ENCODE measurements at places on chromosomes 3 and 15.
A peak's percentile ranks its signal among the peaks of the same experiment; 100 is the strongest.

DNA sequence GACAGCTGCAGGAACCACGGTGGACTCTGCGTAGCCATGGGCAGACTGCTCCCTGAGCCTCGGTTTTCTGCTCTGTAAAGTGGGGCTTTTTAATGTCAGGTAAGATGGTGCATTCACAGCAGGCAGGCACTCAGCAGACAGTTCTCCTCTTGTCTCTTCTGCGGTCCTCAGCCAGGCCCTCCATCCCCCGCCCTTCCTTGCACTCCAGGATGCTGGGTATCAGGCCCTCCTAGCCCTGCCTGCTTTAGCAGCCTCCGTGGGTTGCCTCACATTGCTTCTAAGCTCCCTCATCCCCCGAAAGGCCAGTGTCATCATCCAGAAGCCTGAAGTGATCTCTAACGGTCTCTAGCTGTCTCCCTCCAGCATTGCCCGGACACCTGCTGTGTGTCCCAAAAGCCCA is 115.7 kb downstream of the WNT7A start:
- DNase-seq, result no peak

GRCh38 chr15:77506311-77507142 is 85.8 kb downstream of the HMG20A start:
- DNase-seq, result no peak

DNA sequence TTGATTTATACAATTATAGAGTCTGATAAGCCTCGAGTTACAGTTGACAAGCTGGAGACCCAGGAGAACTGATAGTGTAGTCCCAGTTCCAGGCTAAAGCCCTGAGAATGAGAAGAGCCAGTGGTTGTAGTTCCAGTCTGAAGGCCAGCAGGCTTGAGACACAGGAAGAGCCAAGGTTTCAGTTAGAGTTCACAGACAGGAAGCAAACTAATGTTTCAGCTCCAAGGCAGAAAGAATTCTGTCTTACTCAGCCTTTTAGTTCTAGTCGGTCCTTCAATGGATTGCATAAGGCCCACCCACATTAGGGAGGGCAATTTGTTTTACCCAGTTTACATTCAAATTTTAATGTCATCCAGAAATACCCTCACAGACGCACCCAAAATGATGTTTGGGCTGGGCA is 102.7 kb downstream of the CDIN1 start:
- DNase-seq, result no peak

DNA sequence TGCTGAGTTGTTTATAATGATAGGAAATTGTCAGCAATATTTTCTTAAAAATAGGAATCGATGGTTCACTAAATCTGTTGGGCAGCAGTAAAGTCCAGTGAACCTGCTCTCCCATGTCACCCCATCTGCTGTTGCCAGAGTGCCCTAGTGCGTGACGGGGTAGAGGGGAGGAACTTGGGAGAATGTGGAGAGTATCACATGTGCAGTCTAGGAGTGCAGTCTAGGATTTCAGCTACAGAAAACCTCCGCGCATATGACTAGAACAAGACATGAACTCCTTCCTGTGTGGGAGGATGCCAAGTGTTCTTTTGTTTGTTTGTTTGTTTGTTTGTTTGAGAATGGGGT is 74.6 kb upstream of the ACAD9 start:
- DNase-seq, result no peak

DNA sequence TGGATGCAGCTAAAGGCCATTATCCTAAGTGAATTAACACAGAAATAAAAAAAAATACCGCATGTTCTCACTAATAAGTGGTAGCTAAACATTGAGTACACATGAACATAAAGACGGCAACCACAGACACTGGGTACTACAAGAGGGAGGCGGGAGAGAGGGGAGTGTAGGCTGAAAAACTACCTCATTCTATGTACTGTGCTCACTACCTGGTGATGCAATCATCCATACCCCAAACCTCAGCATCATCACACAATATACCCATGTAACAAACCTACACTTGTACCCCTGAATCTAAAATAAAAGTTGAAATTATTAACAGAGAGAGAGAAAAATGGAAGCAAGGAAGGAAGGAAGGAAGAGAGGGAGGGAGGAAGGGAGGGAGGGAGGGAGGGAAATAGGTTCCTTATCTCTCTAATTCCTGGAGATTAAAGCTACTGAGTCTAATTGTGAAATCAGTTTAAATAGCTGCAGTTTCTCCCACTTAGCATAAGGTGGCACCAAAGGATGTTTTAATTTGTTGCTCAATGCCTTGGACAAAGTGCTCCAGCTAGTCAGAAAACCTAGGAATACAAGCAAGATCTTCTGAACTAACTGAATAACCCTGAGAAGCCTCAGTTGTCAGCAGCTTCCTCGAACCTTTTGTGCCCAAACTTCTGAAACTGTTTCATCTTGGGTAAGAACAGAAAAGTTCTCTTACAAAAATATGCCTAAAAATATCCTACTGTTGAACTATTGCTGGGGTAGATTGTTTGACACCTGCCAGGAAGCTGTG is 79.4 kb upstream of the ATP11B start:
- no peak for DNase-seq

DNA sequence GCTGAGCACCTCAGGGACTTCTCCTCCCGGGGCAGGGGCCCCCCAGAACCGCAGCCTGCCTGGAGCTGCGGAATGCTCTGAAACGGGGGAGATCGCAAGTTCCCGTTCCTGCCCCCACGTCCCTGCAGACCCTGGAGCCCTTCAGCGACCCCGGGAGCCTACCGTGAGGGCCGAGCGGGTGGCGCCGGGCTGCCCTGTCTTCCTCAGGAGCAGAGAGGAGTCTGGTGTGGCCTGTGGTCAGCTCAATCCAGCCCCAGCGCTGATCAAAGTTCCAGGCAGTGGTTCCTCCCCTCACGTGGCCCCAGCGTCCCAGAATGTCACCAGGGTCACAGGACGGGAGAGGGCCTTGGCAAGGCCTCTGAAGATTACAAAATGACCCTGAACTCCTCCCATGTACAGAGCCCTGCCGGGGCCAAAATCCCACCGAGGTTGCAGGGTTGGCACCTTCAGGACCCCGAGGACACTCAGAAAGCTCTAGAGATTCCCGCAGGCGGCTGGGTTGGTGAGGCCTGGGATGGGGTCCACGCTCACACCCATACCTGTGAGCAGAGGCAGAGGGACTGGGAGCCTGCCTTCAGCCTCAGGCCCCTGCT is at the start of gene CPN2:
CPN2 (minus strand) TSS at position 249 of the 593 bp plus-strand sequence. CDS start 8,626 bp downstream, outside the sequence.
- DNase-seq, result no peak

- no peak for DNase-seq
These were observed 41.2 kb downstream of the RAB6B start for GRCh38 chr3:133854264-133855001.

- peak; percentile 30 for DNase-seq
These were observed 43.1 kb downstream of the DNASE1L3 start for GRCh38 chr3:58167431-58168351.

DNA sequence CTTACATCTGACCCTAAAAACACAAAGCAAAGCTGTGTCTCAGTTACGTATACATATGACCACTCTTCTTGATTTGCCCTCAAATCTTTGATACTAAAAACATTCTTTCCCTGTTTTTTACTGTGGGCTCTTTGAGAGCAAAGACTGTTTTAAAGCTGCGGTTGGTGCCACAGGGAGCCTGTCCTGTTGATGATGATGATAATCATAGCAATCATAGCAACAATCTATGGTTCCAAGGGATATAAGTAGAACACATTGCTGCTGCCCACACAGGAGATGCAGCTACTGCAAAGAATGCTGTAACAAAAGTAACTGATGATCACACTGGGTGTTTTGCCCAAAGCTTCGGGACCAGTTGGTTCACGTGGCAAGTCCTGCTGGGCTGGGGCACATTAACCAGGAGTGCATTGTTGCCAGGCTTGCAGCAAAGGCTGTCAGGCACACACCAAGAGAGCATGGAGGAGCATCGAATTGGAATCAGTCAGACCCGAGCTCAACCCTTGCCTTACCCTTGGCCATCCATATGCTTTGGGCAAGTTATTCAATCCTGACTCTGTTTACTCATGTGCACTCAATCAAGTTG is 131.4 kb upstream of the EIF1B start:
- DNase-seq, result no peak

DNA sequence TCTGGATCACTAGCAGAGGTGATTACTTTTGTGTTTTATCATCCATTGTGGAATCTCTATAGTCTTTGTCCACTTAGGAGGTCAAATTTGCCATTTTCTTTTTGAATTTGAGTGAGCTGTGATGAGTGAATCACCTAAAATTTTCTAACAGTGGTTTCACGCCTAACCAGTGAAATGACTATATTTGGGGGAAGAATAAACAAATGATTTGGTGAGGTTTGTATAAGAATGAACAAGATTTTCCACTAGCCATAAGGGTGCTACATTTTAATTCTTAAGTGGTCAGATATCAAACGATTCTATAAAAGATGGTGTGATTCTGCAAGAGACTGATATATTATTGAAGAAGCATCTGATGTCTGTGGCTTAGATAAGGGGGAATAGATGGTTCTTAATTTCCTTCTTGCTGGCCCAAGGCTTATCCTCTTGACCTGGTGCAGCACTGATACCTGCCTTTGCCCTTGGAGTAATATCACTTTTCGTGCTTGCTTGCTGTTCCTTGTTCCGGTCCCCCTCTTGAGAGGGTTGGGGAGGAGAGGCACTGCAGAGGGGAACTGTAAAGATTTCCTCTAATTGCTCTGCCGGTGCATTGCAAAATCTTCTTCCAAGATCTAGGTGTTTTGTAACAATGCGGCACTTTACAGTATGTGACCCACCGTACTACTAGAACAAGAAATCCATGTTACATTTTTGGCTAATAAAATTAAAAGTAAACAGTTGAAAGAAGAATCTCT is 14.5 kb downstream of the C3orf20 start:
- no peak for DNase-seq

GRCh38 chr15:73321496-73322450 is 47.0 kb downstream of the HCN4 start:
- no peak for DNase-seq

GRCh38 chr15:50113187-50113505 is 5.9 kb downstream of the ATP8B4 start:
- DNase-seq, result no peak

DNA sequence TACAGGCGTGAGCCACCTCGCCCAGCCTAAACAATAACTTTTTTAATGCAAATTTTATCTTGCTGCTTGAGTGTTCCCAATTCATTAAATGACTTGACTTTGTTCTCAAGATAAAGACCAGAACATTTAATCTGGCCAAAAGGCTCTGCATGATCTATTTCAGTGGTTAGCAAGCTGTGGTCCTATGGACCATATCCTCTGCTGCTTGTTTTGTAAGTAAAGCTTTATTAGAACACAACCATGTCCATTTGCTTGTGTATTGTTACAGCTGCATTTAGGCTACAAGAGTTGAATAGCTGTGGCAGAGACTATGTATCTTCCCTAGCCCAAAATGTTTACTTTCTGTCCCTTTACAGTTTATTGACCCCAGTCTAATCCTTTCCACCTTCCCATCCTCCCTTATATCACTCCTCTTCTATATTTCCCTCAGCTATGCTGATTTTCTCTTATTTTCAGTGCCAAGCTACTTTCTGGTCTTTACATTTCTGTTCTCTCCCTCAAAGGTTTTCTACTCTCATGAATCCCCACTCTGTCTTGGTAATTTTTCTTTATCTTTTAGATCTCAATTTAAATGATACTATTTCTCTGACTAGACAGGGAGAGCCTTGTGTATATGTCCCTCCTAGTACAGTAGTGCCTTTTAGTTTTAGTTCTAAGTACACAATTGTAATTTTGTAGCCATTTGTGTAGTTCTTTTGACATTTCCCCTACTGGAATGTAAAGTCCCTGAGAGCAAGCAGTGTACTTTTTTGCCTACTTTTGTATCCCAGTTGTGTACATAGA is 23.2 kb downstream of the SELENOT start:
- DNase-seq, result no peak

DNA sequence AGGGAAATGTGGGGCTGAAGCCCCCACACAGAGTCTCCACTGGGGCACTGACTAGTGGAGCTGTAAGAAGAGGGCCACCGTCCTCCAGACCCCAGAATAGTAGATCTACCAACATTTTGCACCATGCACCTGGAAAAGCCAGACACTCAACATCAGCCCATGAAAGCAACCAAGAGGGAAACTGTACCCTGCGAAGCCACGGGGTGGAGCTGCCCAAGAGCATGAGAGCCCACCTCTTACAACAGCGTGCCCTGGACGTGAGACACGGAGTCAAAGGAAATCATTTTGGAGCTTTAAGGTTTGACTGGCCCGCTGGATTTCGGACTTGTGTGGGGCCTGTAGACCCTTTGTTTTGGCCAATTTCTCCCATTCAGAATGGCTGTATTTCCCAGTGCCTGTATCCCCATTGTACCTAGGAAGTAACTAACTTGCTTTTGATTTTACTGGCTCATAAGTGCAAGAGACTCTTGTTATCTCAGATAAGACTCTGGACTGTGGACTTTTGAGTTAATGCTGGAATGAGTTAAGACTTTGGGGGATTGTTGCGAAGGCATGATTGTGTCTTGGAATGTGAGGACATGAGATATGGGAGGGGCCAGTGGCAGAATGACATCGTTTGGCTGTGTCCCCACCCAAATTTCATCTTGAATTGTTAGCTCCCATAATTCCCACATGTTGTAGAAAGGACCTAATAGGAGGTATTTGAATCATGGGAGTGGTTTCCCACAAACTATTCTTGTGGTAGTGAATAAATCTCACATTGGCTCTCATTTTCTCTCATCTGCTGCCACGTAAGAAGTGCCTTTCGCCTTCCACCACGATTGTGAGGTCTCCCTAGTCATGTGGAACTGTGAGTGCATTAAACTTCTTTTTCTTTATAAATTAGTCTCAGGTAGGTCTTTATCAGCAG is 105.8 kb downstream of the CBLB start:
- DNase-seq, result no peak

- no peak for DNase-seq
These were observed 171.5 kb downstream of the IL5RA start for GRCh38 chr3:2938711-2939110.

GRCh38 chr15:93866948-93867347 is 364.4 kb upstream of the MCTP2 start:
- no peak for DNase-seq

DNA sequence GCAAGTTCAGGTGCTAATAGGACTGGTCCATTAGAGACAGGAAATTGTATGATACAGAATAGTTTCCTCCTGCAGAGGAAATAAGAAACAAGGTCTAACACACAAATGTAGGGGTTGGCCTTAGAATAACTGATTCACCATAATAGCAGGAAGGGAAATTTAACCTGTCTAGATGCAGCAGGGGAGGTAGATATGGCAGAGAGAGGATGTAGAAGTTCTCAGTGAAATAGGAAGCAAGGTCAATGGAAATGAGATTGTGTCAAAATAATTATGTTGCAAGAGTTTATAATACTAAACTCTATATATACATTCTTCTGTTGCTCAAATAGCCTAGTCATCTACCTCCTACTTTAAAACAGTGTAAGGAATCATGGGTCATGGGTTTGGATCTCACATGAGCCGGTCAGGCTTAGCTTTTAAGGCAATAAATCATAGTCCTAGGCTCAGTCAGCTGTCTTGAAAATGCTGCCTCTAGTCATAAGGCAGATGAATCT is 17.0 kb downstream of the BCL2A1 start:
- no peak for DNase-seq

DNA sequence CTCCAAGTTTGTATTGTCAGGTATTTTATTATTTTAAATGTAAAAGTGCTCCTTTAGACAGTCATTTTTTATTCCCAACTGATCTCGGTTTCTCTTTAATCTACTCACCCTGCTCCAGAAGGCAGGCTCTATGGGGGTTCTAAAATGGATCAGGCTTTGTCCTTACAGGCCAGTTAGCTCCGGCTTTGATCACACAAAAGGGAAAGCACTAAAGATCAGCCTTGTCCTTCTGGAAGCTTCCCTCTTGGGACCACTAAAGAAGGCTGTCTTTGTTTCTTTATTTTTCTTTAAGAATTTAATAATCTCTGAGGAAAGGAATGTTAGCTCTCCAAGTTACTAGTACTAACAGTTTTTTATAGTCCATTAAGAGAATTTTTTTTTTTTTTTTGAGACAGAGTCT is 560.5 kb upstream of the ZNF717 start:
- DNase-seq, result no peak

All from activated naive CD4-positive, alpha-beta T cell (primary cell).